ENCODE measurements at places on chromosomes 1 and 21. TPM values are rescaled to one million over a fixed set of nuclear protein-coding genes. Genes with fewer than 3 reads are reported as not detected.

The RPTN gene
- not detected for total RNA-seq

The GREM2 gene
- total RNA-seq = not detected

The NTNG1 gene
- not detected for total RNA-seq

The MSH4 gene
- 0.09 TPM for total RNA-seq

The KRTAP20-3 gene
- total RNA-seq = not detected

The OR2M3 gene
- not detected for total RNA-seq

The ACKR1 gene
- 0.15 TPM for total RNA-seq

The ATAD3C gene
- not detected for total RNA-seq

The MFAP2 gene
- total RNA-seq = 37.9 TPM

The UTS2 gene
- total RNA-seq = not detected

The OR2T3 gene
- not detected for total RNA-seq

The SH2D1B gene
- not detected for total RNA-seq

The MNDA gene
- not detected for total RNA-seq

The RNF115 gene
- total RNA-seq = 17.3 TPM

The FCRL2 gene
- not detected for total RNA-seq
